ENCODE measurements at places on chromosomes 5 and 9. TPM values are rescaled to one million over a fixed set of nuclear protein-coding genes. Genes with fewer than 3 reads are reported as not detected.

The GFRA3 gene
- not detected for polyA plus RNA-seq

- no peak for DNase-seq
- H3K4me3 ChIP-seq = no peak overlapping the region
- H3K36me3 ChIP-seq = no peaks in the 10 kb centered on the region
- no peak overlapping the region for H3K27ac ChIP-seq
- no peaks in the 10 kb centered on the region for H3K27me3 ChIP-seq
- H3K4me1 ChIP-seq = no peaks in the 10 kb centered on the region
Measured at GRCh38 chr5:13350767-13351166, 593.7 kb downstream of the DNAH5 start.

The NR5A1 gene
- polyA plus RNA-seq = not detected

DNA sequence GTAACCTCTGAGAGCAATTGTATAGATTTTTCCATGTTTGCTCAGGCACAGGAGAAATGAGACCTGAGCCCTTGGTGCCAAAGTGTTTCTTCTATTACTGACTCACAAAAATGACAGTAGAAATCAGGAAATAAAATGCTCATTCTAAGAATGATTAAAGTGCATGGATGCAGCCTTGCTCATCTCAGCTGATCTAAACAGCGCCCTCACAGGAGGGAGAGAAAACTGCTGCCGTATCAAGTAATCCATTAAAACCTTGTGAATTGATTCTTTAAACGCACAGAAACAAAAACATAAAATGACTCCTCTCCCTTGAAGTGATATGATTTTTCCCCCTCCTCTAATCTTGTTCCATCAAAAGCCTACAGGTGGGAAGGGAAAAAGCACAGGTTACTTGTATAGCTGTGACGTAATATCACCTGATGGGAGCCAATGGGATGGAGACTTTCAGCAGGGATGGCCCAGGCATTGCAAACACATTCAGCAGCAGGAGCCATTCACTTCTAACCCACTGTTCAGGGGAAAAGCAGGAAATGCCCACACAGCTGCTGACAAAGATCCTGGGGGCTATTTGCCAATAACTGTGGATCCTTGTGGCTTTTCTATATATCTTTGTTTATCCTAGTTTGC, 76.7 kb downstream of the PLCXD3 start:
- no peak overlapping the region for H3K4me3 ChIP-seq
- no peaks in the 10 kb centered on the region for H3K27me3 ChIP-seq
- H3K27ac ChIP-seq = no peak overlapping the region
- DNase-seq = no peak
- no peaks in the 10 kb centered on the region for H3K36me3 ChIP-seq

DNA sequence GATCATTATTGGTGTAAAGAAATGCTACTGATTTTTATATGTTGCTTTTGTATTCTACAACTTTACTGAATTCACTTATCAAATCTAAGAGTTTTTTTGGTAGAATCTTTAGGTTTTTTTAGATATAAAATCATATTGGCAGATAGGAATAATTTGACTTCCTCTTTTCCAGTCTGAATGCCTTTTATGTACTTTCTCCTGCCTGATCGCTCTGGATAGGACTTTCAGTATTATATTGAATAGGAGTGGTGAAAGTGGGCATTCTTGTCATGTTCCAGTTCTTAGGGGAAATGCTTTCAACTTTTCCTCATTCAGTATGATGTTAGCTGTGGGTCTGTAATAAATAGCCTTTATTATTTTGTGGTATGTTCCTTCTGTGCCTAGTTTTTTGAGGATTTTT, 8.3 kb downstream of the AHRR start:
- no peaks in the 10 kb centered on the region for H3K36me3 ChIP-seq
- no peak overlapping the region for H3K4me3 ChIP-seq
- H3K4me1 ChIP-seq = no peaks in the 10 kb centered on the region
- H3K27me3 ChIP-seq = peaks cover 5% of the 10 kb centered on the region
- no peak overlapping the region for H3K27ac ChIP-seq

The PCDHB16 gene
- polyA plus RNA-seq = not detected

DNA sequence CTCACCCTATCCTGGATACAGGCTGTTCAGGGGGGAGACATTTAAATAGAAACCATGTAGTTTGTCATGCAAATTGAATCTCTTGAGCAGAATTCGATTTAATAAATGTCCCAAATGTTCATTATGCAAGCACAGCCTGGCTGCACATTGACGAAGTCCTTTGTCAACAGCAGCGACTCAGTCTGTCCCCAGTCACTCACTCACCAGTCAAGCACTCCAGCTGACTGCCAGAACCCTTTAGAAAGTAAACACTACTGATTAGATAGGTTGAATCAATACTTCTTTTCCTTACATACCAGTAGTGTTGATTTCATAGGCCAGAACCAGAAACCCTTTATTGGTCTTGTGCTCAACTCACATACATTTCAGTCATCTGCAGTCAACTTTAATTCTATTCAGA, 27.5 kb downstream of the CDH6 start:
- H3K36me3 ChIP-seq = no peaks in the 10 kb centered on the region
- no peaks in the 10 kb centered on the region for H3K4me1 ChIP-seq
- H3K4me3 ChIP-seq = no peak overlapping the region
- DNase-seq = no peak
- no peaks in the 10 kb centered on the region for H3K27me3 ChIP-seq

GRCh38 chr5:116848954-116849581, 274.4 kb upstream of the SEMA6A start:
- H3K27ac ChIP-seq = no peak overlapping the region
- H3K36me3 ChIP-seq = no peaks in the 10 kb centered on the region
- no peak for DNase-seq
- H3K4me3 ChIP-seq = no peak overlapping the region
- no peaks in the 10 kb centered on the region for H3K4me1 ChIP-seq

DNA sequence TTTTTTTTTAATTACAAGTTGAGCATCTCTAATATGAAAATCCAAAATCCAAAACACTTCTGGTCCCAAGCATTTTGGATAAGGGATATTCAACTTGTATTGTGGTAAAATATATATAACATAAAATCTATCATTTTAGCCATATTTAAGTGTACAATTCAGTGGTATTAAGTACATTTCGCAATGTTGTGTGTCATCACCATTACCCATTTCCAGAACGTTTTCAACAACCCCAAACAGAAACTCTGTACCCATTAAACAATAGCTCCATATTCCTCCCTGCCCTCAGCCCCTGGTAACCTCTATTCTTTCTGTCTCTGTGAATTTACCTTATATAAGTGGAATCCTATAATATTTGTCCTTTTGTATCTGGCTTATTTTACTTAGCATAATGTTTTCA, 24.9 kb downstream of the TICAM2 start:
- H3K4me1 ChIP-seq = no peaks in the 10 kb centered on the region
- no peak overlapping the region for H3K27ac ChIP-seq
- no peak overlapping the region for H3K4me3 ChIP-seq
- DNase-seq = peak; percentile 13

The SGCD gene
- not detected for polyA plus RNA-seq

The TRPM6 gene
- not detected for polyA plus RNA-seq

The LCP2 gene
- polyA plus RNA-seq = 89.5 TPM

The CARD6 gene
- polyA plus RNA-seq = 10.6 TPM

GRCh38 chr9:74025402-74025925, 471.7 kb upstream of the RORB start:
- no peak overlapping the region for H3K27ac ChIP-seq
- no peaks in the 10 kb centered on the region for H3K27me3 ChIP-seq
- no peak overlapping the region for H3K4me3 ChIP-seq
- no peak for DNase-seq
- H3K4me1 ChIP-seq = no peaks in the 10 kb centered on the region

GRCh38 chr5:138148811-138149210, 9.6 kb upstream of the NME5 start:
- no peak overlapping the region for H3K27ac ChIP-seq
- no peak overlapping the region for H3K4me3 ChIP-seq
- no peak for DNase-seq
- no peaks in the 10 kb centered on the region for H3K4me1 ChIP-seq
- H3K36me3 ChIP-seq = no peaks in the 10 kb centered on the region
- no peaks in the 10 kb centered on the region for H3K27me3 ChIP-seq

DNA sequence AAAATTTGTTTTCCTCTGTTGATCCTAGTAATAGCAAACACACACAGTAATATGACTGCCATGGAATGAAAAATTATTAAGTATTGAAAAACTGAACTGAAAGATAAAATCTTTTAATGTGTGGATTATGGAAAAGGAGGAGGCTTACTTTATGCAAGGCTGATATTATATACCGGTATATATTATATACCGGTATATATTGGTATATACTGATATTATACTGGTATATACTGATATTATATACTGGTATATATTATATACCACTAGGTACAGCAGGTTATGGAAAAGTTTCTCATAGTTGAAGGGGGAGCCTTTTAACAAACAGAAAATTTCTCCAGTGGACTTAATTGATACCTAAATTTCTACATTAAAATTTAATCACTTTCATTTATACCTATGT, 181.4 kb downstream of the SH3GL2 start:
- H3K4me1 ChIP-seq = no peaks in the 10 kb centered on the region
- DNase-seq = no peak

DNA sequence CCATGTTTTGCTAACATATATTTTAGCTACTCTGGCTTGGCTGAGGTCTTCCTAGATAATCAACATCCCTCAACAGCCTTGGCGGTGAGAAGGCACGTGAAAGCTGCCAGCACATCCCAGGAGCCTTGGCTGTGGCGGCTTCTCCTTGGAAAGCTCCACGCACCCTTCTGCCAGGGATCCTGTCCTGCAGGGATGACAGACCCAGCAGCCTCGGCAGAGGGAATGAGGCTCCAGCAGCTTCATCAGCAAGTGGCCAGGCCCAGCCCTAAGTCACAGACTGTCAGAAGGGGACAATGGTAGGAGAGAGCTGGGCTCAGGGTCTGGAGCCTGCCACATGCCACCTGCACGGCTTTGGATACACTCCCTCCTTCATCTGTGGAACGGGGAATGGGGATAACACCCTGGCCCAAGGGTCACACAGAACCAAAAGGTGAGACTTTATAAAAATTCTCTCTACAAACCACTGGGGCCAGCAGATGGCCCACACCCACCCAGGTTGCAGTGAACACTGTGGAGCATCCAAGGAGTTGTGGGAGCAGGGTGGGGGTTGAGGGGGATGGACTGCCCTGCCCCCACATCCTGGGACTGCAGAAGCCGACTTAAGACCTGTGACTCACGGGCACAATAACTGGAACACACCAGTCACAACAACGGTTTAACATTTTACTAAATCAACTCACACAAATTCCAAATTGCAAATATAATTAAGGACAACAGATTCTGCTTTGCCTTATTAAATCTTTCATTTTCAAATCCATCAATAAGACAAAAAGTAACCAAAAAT, 65.1 kb downstream of the MACROH2A1 start:
- H3K4me1 ChIP-seq = no peaks in the 10 kb centered on the region
- H3K27ac ChIP-seq = no peak overlapping the region
- H3K4me3 ChIP-seq = no peak overlapping the region
- DNase-seq = no peak
- no peaks in the 10 kb centered on the region for H3K27me3 ChIP-seq

The RAD23B gene
- polyA plus RNA-seq = 45.0 TPM

The SPATA31E1 gene
- polyA plus RNA-seq = 0.01 TPM

GRCh38 chr9:116154334-116154975, 864 bp downstream of the PAPPA start:
- H3K4me1 ChIP-seq = no peaks in the 10 kb centered on the region
- no peak overlapping the region for H3K27ac ChIP-seq
- H3K4me3 ChIP-seq = no peak overlapping the region
- no peaks in the 10 kb centered on the region for H3K36me3 ChIP-seq

The IFNK gene
- not detected for polyA plus RNA-seq

The IL5 gene
- not detected for polyA plus RNA-seq

DNA sequence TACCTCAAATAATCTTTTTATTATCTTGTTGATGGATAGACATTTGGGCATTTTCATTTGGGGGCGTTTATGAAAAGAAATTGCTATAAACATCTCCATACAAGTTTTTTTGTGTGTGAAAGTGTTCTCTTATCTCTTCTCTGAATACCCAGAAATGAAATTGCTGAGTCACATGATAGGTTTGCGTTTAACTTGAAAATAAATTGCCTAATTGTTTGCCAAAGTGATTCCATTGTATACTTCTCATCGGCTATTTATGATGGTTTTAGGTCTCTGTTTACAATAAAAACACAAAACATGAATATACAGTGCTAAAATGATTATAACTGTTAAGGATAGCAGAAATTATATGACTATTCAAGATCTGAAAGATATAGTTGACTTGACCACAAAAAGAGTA, 361.7 kb downstream of the TAF11L14 start:
- H3K4me3 ChIP-seq = no peak overlapping the region
- H3K4me1 ChIP-seq = no peaks in the 10 kb centered on the region
- no peaks in the 10 kb centered on the region for H3K36me3 ChIP-seq
- DNase-seq = no peak
- no peaks in the 10 kb centered on the region for H3K27me3 ChIP-seq

DNA sequence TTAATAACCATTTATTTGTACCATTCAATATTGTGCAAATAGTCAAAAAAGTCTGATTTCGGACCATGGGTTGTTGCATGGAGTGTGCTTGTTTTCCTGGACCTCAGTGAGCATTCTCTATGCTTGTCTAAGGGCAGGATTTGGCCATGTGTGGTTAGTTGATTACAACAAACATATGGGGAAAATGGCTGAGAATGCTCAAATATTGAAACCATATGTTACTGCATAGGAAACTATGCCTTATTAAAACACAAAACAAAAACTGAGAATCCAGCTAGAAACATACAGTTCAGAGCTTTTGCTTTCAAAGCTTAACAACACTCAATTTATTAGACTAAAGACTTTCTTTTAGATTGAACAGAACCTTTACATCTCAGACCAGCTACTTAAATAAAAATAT, 928.3 kb downstream of the NR2F1-AS1 start:
- no peaks in the 10 kb centered on the region for H3K36me3 ChIP-seq
- DNase-seq = no peak
- no peaks in the 10 kb centered on the region for H3K4me1 ChIP-seq
- H3K4me3 ChIP-seq = no peak overlapping the region

The PCDHA1 gene
- polyA plus RNA-seq = not detected

DNA sequence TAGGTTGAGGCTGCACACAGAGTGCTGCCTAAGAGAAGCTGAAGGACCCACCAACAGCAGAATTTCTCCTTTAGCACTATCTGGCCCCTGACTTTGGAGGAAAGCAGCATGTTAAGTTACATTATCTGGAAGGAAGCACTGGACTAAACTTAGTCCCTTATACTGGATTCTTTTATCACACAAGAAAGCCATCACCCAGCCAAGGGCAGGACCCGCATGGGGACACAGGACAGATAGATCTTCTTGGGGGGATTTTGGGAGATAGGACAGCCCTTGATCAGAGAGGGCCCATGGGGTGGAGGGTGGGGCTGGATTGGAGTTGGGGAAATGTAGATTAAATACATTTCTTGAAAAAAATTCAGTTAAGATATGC, 14.4 kb downstream of the ANKRD33B start:
- DNase-seq = no peak
- H3K4me3 ChIP-seq = no peak overlapping the region
- no peak overlapping the region for H3K27ac ChIP-seq
- no peaks in the 10 kb centered on the region for H3K36me3 ChIP-seq

Data from CD14-positive monocyte (primary cell).